CD4-positive, alpha-beta T cell (primary cell): ENCODE measurements at places on chromosomes 3 and 15.

DNA sequence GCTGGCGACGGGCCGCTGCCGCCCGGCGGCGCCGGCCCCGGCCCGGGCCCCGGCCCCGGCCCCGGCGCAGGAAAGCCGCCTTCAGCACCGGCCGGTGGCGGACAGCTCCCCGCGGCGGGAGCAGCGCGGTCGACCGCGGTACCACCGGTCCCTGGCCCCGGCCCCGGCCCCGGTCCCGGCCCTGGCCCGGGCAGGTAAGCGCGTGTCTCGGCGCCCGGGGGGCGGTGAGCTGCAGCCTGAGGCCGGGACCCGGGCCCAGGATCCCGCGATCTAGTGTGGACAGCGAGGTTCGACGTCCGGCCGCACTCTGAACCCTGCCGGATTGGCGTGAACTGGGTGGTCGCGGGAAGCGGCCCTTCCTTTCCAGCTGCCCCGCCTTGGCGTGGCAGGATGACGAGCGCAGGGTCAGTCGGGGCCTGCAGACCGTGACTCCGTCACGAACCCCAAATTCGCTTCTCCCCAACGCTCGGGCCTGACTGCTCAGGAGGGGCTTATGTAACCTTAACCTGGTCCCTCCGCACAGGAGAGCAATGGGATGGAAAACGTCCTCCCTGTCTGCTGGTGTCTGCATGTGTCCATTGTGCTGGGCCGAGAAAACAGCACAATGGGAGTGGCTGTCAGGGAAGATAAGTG, 472 bp downstream of the BSN start:
- DNase-seq = peak; percentile 23

GRCh38 chr3:159266779-159267178, 464.9 kb downstream of the MFSD1 start:
- no peak for DNase-seq

DNA sequence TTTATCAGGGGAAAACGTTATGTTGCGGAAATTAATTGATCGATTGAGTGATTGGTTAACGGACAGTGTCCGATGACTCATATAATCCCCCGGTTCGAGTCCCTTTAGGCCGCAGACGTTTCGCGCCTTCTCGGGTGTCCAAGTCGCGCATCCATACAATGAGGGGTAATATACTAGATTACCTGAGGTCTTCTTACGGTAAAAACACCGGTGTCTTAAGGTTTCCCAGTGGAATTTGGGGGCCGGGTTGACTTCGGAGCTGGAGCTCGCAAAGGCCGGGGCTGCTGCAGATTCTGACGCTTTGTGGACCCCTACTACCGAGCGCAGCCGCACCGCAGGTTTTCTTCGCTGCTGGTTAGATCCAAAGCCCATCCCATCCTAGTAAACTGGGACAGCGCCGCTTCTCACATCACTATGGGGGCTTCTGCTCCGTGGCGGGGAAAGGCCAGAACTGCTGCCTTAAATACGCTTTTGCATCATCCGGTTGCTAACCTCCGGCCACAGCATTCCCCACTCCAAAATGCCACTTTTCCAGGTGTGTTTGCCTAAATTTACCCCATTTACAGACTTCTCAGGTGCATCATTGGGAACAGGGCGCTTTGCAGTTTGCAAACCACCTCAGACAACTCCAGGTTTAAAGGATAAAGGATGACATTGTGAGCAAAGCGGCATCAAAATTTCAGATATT, 858 bp upstream of the SACM1L start:
- no peak for DNase-seq

DNA sequence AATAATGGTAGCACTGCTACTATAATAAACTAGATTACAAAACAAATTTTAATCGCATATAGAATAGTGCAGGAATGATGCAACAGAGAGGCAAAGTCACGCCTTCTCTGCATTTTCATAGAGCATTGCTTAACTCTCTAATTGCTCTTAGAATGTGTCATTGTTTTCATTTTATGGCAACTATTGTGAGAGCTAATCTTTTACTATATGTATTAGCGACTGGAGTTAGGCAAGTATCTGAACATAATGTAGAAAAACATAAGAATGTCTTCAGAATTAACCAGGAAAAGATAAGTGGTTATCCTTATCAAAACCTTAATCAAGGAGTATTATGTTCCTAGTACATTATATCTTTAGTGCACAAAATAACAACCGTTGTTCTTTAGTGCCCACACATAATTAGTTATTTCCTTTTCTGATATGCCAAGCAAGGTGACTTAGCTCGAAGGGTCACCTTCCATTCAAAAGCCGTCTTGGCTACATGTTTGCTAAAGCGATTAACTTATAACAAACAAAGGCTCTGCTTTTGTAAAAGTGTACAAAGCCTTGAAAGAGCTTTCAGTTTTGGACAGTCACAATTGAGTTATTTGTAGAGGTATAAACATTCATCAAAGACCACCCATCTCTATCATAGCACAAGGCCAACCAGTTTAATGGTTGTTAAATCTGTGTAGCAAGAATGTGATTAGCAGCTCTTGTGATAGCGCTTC, 1328.9 kb downstream of the ROBO2 start:
- no peak for DNase-seq

GRCh38 chr3:96264701-96265100, 549.7 kb upstream of the EPHA6 start:
- no peak for DNase-seq
